ENCODE measurements at places on chromosomes 16 and 17.

DNA sequence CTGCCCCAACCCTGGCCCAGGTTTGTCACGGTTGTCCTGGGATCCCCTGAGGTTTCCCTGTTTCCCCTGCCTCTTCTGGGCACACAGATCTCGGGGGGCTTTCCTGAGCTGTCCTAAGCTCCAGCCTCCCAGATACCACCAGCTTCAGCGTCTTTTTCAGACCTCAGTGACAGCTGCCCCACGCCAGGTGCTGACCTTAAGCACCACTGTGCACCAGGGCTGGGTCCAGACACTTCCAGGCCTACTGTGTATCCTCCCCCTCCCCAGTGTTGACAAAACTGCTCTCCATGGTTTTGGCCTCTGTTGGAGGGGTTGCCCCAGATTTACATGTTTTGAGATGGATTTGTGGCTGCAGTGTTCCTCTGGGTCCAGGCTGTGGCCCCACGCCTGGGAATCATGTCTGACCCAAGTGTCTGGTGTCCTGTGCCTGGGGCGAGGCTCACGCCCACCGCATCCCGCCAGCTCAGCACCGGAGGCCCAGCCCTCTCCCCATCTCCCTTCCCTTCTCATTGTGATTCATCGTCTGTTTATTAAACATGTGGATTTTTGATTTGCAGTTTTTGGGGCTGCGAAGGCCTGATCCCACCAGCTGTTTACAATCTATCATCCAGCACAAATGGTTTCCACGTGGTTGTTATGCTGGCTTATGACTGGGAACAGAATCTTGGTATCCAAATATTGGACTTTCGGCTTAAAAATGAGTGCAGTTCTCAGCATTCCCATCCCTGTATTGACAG is 82.1 kb downstream of the METRNL start:
- DNase-seq: no peak

- DNase-seq: no peak
Measured at GRCh38 chr17:30091771-30092170, 24.8 kb upstream of the NSRP1 start.

- no peak for DNase-seq
Measured at GRCh38 chr17:79098282-79098867, 23.8 kb downstream of the ENGASE start.

DNA sequence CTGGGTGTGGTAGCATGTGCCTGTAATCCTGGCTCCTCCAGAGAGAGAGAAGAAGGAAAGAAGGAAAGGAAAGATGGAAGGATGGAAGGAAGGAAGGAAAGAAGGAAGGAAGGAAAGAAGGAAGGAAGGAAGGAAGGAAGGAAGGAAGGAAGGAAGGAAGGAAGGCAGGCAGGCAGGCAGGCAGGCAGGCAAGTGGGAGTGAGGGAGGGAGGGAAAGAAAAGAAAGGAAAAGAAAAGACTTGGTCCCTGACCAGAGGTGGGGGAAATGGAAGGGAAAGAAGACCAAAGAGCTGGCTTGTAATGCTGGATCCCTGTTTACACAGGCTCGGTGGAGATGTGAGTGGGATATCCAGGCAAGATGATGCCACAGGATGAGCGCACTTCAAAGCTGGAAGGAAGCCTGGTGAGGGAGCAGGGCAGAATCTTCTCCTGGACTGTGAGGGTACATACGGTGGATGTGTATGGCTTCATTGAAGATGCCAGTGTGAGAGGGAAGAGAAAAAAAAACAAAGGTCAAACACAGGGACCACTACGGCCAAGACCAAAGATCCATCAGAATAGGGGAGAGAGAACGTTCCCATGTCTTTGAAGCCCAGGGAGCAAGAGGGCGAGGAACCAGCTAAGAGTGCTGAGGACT is 2.1 kb downstream of the CES1 start:
- DNase-seq: no peak

- no peak for DNase-seq
Measured at GRCh38 chr16:78075800-78076199, 23.7 kb upstream of the WWOX start.

- DNase-seq: no peak
Measured at GRCh38 chr17:82943339-82943738, 103.5 kb upstream of the ZNF750 start.

DNA sequence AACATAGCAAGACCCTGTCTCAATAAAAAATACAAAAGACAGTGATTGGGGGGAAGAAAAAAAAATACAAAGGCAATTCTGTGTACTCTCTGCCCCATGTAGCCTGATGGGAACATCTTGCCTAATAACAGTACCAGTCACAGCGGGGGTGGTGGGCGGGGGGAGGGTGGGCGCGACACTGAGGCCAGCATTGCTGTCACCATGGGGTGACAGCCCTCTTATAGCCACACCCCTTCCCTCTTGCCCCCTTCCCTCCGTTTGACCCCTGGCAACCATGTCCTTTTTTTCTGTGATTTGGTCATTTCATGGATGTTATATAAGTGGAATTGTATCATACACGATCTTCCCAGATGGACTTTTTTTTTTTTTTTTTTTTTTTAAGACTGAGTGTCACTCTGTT is 80.9 kb downstream of the DNAH17 start:
- no peak for DNase-seq

GRCh38 chr16:52499060-52499440 is 47.9 kb downstream of the TOX3 start:
- DNase-seq: no peak

- DNase-seq: no peak
Measured at GRCh38 chr17:7177954-7178477, 1.2 kb downstream of the ASGR1 start.

DNA sequence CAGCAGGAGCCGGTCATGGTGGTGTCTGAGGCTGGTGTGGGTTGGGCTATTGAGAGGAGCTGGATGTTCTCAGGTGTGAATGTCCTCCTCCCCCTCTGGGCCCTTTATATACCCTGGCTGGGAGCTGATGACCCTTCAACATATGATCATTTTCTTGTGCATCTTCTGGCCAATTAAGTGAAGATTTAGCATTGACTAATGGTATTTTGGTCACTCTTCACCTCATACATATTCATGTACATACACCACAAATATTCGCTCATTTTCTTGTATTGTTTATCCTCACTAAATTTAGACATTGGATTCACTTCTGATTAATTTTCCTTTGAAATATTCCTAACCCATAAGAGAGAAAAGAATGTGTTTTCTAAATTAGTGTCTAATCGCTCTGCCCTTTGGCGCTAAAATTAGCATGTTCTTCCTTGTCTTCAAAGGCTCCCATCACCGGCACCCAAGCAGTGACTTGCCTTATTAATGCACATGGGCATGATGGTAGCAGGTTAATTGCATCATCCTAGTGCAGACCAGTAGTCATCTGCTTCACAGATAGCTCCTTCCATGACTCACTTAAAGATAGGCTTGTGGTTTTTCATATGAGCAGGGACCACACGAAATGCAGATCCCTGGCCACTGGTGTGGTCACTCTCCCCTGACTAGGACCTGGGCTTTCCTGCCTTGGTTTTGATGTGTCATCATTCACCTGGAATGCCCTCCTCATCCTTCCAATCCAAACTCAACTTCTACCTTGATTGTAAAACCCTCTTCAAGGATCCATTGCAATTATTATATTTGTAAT is at the start of gene KRTAP2-4:
KRTAP2-4 (minus strand) TSS at position 51 of the 796 bp plus-strand sequence; CDS start at position 17, 34 bp downstream.
- DNase-seq: no peak

DNA sequence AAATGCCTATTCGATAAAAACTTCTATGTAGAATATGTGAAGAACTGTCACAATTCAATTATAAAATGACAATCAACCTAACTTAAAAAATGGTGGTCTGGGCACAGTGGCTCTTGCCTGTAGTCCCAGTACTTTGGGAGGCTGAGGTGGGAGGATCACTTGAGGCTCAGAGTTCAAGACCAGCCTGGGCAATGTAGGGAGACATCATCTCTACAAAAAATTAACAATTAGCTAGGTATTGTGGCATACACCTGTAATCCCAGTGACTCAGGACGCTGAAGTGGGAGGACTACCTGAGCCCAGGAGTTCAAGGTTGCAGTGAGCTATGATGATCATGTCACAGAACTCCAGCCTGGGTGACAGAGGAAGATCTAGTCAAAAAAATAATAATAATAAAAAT is 18.6 kb upstream of the METTL9 start:
- no peak for DNase-seq

GRCh38 chr17:57288040-57288772 is 31.9 kb downstream of the MSI2 start:
- no peak for DNase-seq
